ENCODE measurements at places on chromosomes 12 and 14. TPM values are rescaled to one million over a fixed set of nuclear protein-coding genes. Genes with fewer than 3 reads are reported as not detected.

GPR137C gene
- 0.60 TPM for polyA plus RNA-seq

NEDD1 gene
- 6.0 TPM for polyA plus RNA-seq

RTL1 gene
- polyA plus RNA-seq = 0.07 TPM

KRT6C gene
- not detected for polyA plus RNA-seq

ADGRD1 gene
- not detected for polyA plus RNA-seq

MLF2 gene
- polyA plus RNA-seq = 535 TPM

GPR135 gene
- polyA plus RNA-seq = 2.3 TPM

ART4 gene
- polyA plus RNA-seq = not detected

TOMM20L gene
- polyA plus RNA-seq = not detected

BRI3BP gene
- 3.8 TPM for polyA plus RNA-seq

MYF6 gene
- not detected for polyA plus RNA-seq

TAS2R46 gene
- polyA plus RNA-seq = not detected

KRT86 gene
- polyA plus RNA-seq = 0.56 TPM

CKB gene
- polyA plus RNA-seq = 47.6 TPM

TMTC1 gene
- polyA plus RNA-seq = 0.08 TPM

STYK1 gene
- not detected for polyA plus RNA-seq

PTPRR gene
- 1.4 TPM for polyA plus RNA-seq

IRAK3 gene
- polyA plus RNA-seq = not detected

TOGARAM1 gene
- 4.1 TPM for polyA plus RNA-seq

ANG gene
- 3.6 TPM for polyA plus RNA-seq

ERP29 gene
- 189 TPM for polyA plus RNA-seq

EGLN3 gene
- polyA plus RNA-seq = 0.31 TPM

CDKN3 gene
- polyA plus RNA-seq = 26.7 TPM

KLRG1 gene
- polyA plus RNA-seq = 5.1 TPM

TC2N gene
- polyA plus RNA-seq = not detected

HOXC10 gene
- polyA plus RNA-seq = 0.08 TPM

PDE3A gene
- 0.67 TPM for polyA plus RNA-seq

IAPP gene
- polyA plus RNA-seq = not detected

SLCO1A2 gene
- polyA plus RNA-seq = under 0.01 TPM

ALX1 gene
- 0.06 TPM for polyA plus RNA-seq

All from SK-N-SH (cell line).